ENCODE measurements at places on chromosomes 3 and 15.

DNA sequence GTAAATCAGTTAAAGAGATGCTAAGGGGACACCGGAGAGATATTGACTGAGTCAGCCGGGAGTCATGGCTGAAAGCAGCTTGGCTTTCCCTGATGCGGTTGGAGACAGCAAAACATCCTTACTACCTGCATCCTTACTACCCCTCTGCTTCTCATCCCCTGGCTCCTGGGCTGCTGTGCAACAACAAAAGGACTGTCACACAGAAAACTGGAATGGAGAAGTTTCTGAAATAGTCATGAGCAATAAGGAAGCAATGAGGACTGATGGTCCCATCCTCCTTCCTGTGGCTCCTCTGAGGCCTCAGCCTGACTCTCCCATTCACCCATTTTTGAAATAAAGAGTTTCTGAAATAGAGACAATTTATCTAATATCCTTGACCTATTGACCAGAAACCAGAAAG is 1.1 kb downstream of the HCLS1 start:
- no peak for DNase-seq

DNA sequence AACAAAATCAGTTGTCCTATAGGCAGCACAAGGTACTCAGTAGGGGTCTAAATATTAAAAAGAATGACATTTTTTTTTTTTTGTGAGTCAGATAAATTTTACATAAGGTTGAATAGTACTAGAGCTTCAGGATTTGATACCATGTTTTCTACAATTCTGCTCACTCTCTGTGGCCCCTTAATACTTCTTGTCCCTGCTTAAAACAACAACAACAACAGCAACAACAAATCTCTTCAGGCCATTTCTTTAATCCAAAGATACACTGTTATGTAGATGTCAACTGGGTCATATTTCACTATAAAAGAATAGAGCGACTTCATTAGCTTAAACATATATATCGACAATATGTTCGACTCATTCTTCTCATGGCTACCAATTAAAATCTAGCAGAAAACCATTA is 3.0 kb downstream of the IL5RA start:
- DNase-seq, result no peak

DNA sequence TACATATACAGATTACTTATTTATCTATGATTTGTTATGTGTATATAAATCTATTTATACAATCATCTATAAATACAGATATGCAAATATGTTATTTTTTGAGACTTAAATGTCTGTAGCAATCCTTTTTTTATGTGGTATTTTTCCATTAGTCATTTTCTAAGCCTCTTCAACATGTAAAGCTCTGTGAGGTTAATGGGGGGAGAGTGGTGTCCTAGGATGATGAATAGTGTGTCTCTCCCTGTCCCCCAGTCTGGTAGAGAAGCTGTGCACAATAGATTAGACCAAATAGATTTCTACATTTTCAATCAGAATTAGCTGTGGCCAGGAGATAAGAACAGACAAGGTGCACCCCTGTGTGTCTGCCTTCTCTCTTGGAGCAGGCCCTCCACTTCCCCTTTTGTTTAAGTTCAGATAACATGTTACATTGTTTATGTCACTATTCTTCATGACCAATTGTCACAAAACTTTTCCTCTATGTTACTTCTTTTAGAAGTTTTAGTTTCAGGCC is 453.9 kb downstream of the LPP start:
- no peak for DNase-seq

GRCh38 chr3:111968319-111969054 is 10.3 kb upstream of the ABHD10 start:
- DNase-seq, result no peak

All from stimulated activated CD4-positive, alpha-beta T cell treated with anti-CD3 and anti-CD28 coated beads, Interleukin-12 subunit alpha, Interleukin-12 subunit beta, amount 100 ng/mL, for 24 hours (primary cell).